GM23338 (cell line): ENCODE measurements at places on chromosomes 3 and 15. TPM values are rescaled to one million over a fixed set of nuclear protein-coding genes. Genes with fewer than 3 reads are reported as not detected.

HHLA2 gene
- not detected in 2 replicates for total RNA-seq

GRCh38 chr15:93072411-93073394 lies 16.3 kb downstream of the RGMA start:
- peak overlapping the region; percentile 89 for H3K27ac ChIP-seq
- DNase-seq = peak; percentile 90
- peak overlapping the region; percentile 72 for H3K4me3 ChIP-seq
- no peaks in the 10 kb centered on the region for H3K36me3 ChIP-seq
- H3K4me1 ChIP-seq = peaks cover 42% of the 10 kb centered on the region
- H3K27me3 ChIP-seq = peaks cover 20% of the 10 kb centered on the region

DNA sequence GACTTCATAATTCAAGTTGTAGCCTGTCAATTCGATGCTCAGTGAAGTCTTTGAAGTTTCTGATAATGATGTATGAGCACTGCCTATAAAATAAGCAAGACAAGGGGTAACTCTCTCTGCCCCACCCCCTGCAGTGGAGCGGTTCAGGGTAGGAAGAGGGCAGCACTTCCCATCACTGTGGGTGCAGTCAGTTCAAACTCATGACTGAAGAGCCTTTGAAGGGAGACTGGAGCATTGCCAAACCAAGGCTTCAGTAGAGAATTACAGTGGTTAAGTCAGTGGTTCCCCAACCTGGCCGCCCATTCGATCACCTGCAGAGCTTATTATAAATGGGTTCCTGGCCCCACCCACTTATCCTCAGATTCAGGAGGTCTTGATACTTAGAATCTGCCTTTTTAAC lies 190.6 kb downstream of the SHQ1 start:
- peaks cover 4% of the 10 kb centered on the region; the same call in 1 of the 2 replicates for H3K4me1 ChIP-seq
- no peaks in the 10 kb centered on the region for H3K36me3 ChIP-seq
- DNase-seq = no peak
- no peaks in the 10 kb centered on the region for H3K27me3 ChIP-seq
- no peak overlapping the region for H3K27ac ChIP-seq

DNA sequence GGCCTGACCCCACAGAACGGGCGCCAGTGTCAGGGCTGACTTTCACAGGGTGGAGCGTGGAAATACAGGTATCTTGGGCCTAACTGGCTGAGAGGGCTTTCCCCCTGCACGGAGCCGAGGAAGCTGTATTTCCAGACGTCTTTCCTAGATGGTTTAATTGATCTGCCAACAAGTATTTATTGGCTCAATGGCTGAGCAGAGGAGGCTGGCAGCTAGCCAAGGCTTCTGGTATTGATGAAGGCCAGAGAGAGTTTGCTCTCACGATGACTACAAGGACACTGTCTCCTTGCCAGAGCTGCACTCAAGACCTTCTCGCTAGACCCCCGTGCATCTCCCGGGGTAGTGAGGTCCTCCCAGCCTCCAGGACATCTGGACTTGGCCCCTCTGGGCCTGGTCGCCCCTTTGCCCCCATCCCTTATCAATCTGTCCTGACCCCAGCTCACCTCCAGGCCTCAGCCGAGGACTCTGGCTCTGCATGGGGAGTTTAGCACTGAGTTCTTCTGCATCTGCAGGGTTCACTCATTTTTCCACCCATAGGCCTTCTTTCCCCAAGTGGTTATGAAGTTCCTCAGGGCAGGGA lies 20.6 kb downstream of the SPSB4 start:
- no peak for DNase-seq
- no peak overlapping the region for H3K4me3 ChIP-seq
- no peaks in the 10 kb centered on the region for H3K27me3 ChIP-seq
- H3K27ac ChIP-seq = peak overlapping the region; percentile 48; the same call in 1 of the 2 replicates
- H3K4me1 ChIP-seq = peaks cover 70% of the 10 kb centered on the region

- H3K27me3 ChIP-seq = no peaks in the 10 kb centered on the region
- no peak overlapping the region for H3K4me3 ChIP-seq
- no peak overlapping the region for H3K27ac ChIP-seq
- DNase-seq = no peak
- H3K4me1 ChIP-seq = no peaks in the 10 kb centered on the region; the same call in 1 of the 2 replicates
- H3K36me3 ChIP-seq = no peaks in the 10 kb centered on the region
Observed at GRCh38 chr3:171678971-171679492, 131.3 kb downstream of the PLD1 start.
